Stimulated activated CD8-positive, alpha-beta memory T cell treated with anti-CD3 and anti-CD28 coated beads, Interleukin-15, amount 100 ng/mL, for 24 hours (primary cell): ENCODE measurements at places on chromosomes 11 and 22.

DNA sequence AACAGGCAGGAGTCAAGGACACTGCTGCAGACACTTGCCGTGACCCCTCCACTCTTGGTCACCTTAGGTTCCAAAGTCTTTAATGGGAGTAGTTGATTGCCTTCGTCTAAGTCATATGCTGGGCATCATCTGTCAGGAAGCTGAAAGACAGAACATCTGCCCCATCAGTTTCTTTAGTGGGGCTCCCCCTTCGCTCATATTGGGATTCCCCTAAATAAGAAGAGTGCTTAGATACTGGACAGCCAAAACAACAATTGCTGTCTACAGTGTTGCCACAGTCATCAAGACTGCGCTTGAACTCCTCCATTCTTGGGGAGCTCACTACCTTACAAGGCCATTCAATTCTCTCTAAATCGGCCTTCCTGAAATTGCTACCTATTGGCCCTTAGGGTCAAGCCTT lies 58.5 kb downstream of the UBASH3B start:
- DNase-seq: no peak

DNA sequence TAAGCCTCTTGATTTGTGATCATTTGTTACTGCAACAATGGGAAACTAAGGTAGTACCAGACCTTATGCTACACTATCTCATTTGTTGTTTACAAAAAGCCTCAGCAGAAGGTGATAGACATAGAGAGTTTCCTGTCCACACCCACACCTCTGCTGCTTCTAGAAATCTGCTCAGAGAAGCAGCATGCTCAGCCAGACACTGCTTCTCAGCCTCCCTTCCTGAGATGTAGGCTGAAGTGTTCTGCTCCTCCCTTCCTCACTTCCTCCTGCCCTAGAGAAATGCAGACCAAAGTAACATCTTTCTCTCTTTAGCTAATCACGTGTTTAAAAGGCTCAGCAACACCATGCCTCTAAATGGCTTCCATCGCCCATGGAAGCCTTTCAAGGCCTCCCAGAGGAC lies 88.4 kb downstream of the SLC1A2 start:
- DNase-seq: no peak

- DNase-seq: no peak
Observed at GRCh38 chr11:94895451-94895850, 77.9 kb downstream of the CWC15 start.

GRCh38 chr22:49664891-49665290 lies 162.8 kb downstream of the BRD1 start:
- no peak for DNase-seq

DNA sequence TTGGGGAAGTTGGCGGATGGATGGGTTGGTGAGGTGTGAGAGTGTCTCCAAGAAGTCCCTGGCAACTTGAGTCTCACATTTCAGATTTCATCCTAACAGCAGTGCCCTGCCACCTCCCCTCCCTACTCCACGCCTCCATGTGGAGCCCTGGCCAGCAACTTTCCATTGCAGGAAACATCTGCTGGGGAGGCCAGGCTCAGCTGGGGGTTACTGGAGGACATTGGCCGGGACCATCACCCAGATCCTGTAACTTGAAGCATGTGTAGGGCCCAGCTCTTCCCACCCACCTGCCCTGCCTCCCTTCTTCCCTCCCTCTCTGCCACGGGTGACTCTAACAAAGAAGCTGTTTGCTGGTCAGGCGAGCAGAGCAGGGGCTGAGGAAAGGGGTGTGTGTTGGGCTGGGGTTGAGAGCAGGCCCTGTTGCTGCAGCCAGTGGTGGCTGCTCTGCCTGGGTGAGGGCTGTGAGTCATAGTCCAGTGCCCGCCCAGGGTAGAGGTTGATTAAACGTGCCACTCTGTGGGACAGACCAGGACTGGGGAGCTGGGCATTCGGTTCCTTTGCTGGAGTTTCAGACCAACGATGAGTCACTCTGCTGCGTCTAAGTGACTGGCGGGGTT lies 64.0 kb downstream of the SCN3B start:
- no peak for DNase-seq

DNA sequence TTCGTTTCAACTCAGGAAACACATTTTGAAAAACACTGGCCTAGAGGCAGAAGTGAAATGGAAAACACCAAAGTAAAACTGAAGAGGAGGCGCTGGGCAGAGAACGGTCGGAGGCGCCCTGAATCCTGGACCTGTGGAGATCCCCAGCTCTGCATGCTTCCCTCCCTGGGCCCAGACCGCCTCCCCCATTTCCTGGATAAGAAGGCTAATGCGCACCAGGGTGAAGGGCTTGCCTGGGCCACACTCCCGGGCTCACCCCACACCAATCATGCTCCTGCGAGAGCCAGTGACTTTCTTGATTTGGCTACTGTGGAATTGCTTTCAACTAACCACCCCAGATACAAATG lies 167.1 kb downstream of the CRYBB2 start:
- DNase-seq: no peak

DNA sequence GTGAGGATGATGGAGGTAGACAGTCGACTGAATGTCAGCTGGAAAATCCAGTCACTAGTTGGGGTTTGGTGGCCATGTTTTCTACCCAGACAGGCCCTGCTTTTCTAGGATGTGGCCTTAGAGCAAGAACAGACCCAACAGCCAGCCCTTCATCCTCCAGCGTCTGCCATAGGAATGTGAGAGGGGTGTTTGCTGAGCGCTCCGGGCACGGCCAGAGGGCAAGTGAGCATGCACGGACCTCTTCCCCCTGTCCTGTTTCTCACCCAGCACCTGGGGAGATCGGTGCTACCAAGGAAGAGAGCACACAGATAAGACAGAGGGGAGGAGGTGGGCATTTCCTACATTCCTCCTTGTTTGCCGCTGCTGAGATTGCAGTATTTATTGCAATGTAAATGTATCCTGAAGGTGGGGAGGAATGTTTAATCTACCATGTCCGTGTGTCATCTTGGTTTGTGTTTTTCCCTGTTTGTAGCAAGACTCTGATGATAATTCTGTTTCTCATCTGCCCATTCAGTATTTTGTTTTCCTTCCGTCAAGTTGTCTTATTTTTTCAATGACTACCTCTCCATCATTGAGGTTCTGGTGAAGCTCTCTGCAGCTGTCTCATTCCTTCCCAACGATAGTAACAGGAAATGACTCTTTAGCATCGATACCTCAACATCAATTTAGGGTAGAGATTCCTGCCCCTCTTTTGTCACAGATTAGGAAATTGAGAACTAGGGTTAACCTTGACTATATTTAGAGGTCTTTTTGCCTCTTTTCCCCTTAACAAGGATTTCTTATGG lies 4.9 kb upstream of the ATF4 start:
- no peak for DNase-seq

GRCh38 chr11:62493801-62494200 lies 52.8 kb downstream of the AHNAK start:
- DNase-seq: no peak

GRCh38 chr11:47915783-47916182 lies 64.6 kb upstream of the PTPRJ start:
- no peak for DNase-seq

DNA sequence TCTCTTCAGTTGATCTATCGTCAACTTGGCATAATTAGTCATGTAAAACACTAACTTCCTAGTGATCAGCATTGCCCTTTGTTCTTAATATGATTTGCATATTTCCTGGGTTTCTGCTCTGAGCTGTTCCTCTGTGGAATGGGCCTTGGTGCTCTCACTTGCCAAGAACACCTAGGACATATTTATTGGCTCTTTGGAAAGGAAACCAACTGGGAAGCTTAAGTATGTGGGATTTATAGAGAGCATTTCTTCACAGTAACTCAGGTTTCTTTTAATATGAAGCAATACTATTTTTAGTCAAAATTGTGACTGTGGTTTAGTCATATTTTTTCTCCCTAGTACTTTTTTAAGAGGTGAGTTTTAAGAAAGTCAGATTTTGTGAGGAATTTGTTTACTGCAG lies 28.8 kb downstream of the FAT3 start:
- no peak for DNase-seq

- no peak for DNase-seq
Observed at GRCh38 chr11:83508804-83509203, 222.6 kb upstream of the CCDC90B start.

GRCh38 chr22:45504373-45505341 lies 2.0 kb downstream of the FBLN1 start:
- DNase-seq: no peak

GRCh38 chr22:20205964-20206708 lies 55.3 kb upstream of the CCDC188 start:
- peak; percentile 17 for DNase-seq

- no peak for DNase-seq
Observed at GRCh38 chr22:22148905-22149304, 95.7 kb upstream of the VPREB1 start.

DNA sequence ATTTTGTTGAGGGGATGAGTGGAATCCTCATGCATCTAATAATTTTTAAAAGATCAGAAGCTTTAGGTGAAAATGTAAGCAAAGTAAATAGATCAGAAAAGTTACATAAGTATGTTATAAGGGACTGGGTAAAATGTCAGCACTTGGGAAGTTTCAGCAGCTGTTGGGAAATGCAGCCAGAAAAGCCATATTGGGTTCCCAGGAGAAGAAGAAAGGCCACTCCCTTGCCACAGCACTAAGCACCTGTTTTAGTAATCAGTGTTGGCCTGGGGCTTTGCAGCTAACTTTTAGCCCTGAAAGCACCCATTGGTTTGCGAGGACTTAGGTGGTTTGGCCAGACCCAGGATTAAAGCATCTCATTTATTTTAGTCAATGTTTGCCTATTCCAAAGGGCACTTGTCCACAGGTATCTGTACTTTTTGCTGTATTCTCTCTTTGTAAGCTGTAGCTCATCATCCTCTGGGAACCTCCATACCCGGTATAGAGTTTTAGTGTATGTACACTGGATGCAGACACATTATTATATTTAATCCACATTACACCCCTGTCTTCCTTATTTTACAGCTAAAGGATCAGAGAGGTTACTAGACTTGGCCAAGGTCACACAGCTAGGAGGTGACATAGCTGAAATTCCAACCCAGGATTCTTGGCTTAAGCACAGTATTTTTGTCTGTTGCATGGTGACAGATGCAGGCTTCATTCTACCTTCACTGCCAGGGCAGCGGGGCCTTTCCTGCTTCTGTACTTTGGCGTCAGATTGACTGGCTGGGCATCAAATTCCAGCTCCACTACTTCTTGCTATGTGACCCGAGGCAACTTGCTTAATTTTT lies 127.7 kb upstream of the SESN3 start:
- no peak for DNase-seq

DNA sequence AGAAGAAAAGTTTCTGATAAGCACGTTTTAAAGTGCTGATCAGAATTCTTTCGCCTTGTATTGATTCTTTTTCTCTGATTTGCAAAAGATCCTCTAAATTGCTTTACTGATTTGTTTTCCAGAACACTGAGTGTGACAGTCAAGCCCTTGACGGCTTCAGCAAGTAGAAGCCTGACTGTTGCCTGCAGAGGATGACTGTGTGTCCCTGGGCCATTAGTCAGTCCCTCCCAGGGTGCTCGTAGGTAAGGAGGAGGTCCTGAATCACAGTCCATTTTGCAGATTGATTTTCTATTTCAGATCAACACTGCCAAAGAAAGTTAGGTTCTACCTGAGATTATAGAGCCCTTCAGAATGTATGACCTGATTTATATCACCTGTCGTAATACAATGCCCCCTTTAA lies 38.6 kb upstream of the POGLUT3 start:
- no peak for DNase-seq

- no peak for DNase-seq
Observed at GRCh38 chr22:48574776-48575617, 1252.7 kb downstream of the BRD1 start.

DNA sequence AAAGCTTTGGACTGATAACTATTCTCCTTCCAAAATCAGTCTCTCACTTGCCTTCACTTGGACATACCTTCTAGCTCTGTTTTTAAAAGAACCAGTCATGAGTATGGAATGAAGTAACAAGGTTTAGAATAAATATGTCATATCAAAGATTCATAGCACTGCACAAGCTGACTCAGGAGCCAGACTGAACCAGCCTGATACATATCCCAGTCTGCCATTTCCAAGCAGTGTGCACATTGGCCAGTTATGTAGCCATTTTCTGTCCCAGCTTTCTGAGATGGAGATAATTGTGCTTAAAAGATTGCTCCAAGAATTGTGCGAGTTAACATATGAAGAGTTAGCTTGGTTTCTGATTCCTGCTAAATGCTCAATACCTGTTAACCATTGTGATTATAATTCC lies 311.3 kb downstream of the C11orf87 start:
- no peak for DNase-seq

DNA sequence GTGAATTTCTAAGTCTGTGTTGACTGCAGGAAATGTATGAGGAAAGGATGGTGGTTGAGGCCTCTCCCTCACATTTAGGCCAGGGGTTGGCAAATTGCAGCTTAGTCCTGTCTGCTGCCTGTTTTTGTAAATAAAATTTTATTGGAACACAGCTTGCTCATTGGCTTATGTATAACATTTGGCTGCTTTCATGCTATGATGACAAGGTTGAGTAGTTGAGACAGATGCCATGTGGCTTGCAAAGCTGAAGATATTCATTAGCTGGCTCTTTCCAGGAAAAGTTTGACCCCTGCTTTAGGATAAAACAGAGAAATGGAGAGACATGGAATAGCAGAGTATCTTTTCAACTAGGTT lies 46.2 kb downstream of the BCR start:
- no peak for DNase-seq

DNA sequence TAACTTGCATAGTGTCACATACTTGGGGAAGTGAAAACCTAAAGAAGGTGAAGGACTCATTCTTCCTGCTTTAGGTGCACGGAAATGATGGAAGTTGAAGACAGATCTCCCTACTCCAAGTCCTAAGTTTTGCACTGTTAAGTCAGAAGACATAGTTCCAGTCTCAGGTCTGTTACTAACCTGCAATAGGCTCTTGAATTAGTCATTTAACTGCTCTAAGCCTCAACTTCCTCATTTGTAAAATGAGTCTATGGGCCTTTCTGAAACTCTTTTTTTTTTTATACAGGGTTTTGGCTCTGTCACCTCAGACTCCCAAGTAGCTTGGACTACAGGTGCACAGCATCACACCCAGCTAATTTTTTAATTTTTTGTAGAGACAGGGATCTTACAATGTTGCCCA lies 30.8 kb upstream of the POU2AF1 start:
- DNase-seq: no peak

GRCh38 chr11:8023831-8024555 lies 36.9 kb downstream of the EIF3F start:
- no peak for DNase-seq

DNA sequence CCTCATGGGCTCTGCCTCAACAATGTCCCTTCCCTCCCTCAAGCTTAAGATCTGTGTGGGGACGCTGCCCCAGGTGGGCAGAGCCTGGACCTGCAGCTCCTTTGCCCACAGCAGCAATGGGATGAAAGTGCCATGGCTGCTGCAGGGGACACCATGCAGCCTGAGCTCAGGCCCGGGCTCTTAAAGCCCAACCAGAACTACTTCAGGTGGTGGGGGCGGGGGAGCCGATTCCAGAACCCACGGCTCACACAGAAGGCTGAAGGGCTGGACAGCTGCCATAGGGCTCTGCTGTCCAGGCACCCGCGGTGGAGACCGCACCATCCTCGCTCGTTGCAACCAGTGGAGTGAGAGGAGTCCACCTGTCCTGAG lies 12.5 kb downstream of the CHID1 start:
- no peak for DNase-seq

GRCh38 chr22:22463855-22464540 lies 44.5 kb downstream of the ZNF280B start:
- DNase-seq: no peak

- no peak for DNase-seq
Observed at GRCh38 chr11:84558085-84558905, 1068.8 kb downstream of the DLG2 start.
